Stimulated activated CD4-positive, alpha-beta T cell treated with anti-CD3 and anti-CD28 coated beads, Interleukin-4, amount 100 ng/mL, for 24 hours (primary cell): ENCODE measurements at places on chromosomes 1 and 21.

- DNase-seq, result peak; percentile 70
Measured at GRCh38 chr1:17207966-17208418, 3.1 kb downstream of the PADI1 start.

DNA sequence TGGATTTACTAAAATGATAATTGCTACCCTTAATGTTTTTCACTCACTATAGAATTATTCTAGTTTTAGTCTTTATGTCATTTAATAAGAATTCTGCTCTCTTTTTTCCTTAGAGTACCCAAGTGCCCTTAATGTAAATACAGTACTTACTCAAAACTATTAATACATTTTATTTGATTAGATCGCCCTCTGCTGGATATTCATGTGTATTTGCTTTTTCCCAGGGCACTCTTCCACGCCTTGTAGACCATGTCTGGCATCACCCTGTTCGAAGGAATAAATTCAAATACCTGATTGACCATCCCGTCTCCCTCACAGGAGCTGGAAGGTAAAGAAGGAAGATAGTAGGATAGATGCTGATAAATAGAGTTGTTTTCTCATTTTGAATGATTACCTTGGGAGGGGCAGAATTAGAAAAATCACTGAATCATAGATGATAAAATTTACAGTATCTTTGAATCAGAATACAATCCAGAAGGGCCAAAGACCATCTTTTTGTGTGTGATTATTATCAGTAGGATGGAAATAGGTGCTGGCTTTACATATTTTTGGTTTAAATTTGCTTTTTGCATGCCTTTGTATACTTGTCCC, 4.1 kb downstream of the AXDND1 start:
- DNase-seq, result peak; percentile 45

DNA sequence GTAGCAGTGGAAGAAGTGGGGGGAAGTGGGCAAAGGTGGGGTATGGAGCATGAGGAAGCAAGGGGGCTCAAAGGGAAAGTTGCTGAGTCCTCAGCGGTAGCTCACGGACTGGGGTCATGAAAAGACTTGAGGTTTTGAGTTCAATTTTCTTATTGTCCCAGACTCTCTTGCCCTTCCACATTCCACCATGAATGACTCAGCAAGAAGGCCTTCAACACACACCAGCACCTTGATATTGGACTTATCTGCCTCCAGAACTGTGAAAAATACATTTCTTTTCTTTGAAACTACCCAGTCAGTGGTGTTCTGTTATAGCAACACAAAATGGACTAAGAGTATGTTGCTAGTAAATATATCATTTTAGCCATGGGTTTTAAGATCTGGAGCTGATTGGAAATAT, 17.3 kb upstream of the RHBDL2 start:
- DNase-seq, result no peak

DNA sequence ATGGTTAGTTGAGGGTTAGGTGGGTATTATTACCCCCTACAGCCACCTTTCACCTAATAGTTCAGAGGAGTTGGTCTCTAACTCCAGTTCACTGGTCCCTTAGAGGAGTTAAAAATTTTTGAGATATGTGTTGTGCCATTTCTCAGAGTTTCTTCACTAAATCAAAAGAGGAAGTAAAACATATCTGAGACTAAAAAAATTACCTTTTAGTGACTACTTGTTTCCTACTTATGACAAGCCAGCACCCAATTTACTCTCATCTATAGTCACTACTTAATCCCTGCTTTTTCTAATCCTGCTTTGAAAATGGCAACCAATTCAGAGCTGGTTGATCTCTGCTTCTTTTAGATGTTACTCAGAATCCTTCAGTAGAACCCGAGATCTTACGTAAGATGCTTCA, 1316.8 kb upstream of the B3GALT2 start:
- no peak for DNase-seq

GRCh38 chr1:232454227-232454886, 175.6 kb downstream of the SIPA1L2 start:
- no peak for DNase-seq

- DNase-seq, result no peak
Measured at GRCh38 chr1:156098784-156099183, 15.7 kb upstream of the LMNA start.
